Stimulated activated memory B cell treated with anti-CD40 and anti-IgM and Interleukin-4, amounts not matched to agents 10 μg/mL and 1 μg/mL and 100 μg/mL, for 72 hours (primary cell): ENCODE measurements at places on chromosomes 1 and 21.

GRCh38 chr1:242211254-242212022, 212.5 kb upstream of the MAP1LC3C start:
- no peak for ATAC-seq

GRCh38 chr21:46544824-46545223, 60.1 kb downstream of the S100B start:
- ATAC-seq = no peak

- ATAC-seq = no peak
These were observed 119.5 kb upstream of the TMPRSS2 start for GRCh38 chr21:41627428-41627827.

DNA sequence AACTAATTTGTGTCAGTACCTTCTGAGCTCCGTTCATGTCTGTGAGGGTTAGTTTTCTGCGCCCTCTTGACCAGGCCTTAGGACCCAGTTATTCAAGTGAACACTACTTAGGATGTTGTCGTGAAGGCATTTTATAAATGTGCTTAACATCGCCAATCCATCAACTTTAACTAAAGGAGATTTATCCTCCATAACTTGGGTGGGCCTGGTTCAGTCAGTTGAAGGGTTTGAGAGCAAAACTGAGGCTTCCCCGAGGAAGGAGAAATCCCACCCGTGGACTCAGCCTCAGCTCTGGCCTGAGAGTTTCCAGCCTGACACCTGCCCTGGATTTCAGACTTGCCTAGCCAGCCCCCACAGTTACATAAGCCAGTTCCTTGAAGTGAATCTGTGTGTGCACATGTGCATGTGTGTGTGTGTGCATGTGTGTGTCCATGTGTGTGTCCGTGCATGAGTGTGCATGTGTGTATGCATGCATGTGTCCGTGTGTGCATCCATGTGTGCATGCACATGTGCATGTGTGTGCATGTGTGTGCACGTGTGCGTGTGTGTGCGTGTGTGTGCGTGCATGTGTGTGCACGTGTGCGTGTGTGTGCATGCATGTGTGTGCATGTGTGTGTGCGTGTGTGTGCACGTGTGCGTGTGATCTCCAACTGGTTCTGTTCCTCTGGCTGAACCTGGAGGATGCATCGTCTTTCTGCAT, 62.1 kb upstream of the PDE9A start:
- no peak for ATAC-seq

DNA sequence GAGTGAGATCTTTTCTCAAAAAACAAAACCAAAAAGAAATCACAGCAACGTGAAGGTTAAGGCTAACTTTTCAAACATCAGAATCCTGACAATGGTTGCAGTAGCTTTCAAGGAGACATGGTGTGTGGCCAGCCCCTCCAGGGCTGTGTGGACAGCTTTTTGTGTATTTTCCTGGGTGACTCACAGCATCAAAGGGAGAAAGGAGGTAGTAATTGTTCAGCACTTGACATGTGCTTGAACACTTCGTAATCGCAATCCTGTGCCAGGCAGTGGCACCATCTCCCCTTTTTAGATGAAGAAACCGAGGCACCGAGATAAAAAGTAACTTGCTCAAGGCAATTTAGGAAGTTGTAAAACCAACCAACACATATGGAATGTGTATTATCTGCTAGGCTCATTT, 10.3 kb downstream of the NBL1 start:
- ATAC-seq = no peak

GRCh38 chr1:209341146-209341545, 242.4 kb upstream of the CAMK1G start:
- no peak for ATAC-seq

DNA sequence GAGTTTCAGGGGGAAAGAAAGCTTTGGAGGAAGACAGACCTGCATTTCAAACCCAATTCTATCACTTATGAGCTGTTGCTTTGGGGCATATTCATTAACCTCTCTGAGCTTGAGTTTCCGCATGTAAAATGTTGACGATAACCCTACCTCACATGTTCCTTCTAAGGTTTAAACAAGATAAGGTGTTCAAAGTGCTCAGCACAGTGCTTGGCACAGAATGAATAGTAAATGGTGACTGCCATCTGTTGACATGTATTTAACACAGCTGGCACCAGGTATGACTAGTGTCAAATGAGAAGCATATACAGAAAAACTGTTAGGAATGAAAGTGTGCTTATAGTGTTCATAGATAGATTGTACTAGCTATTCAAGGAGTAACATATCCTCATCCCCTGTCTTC, 155.5 kb downstream of the PTGER3 start:
- no peak for ATAC-seq

GRCh38 chr1:100921110-100921706, 25.3 kb downstream of the SLC30A7 start:
- ATAC-seq = no peak
